ENCODE measurements at places on chromosomes 1 and 21.

- no peak for DNase-seq
Observed at GRCh38 chr1:96073100-96073499, 648.5 kb upstream of the PTBP2 start.

- DNase-seq: no peak
Observed at GRCh38 chr1:184630679-184631060, 124.0 kb downstream of the EDEM3 start.

DNA sequence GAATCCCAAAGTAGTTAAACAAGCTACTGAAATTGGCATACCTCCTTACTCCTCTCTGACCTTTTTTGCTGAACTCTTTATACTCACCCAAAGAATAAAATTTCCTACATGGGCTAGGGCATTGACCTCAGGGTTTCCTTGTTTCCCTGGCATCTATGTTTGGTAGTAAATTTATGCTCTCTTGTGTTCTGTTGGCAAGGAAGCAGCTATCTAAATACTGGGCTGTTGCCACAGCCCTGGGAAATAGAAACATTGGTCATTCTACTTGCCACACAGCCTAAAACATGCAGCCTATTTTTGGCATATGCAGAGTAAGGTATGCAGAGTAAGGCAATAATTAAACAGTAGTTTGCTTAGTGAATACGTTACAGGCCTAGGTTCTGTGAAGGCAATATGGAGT lies 351.4 kb downstream of the HLX start:
- DNase-seq: peak; percentile 65

DNA sequence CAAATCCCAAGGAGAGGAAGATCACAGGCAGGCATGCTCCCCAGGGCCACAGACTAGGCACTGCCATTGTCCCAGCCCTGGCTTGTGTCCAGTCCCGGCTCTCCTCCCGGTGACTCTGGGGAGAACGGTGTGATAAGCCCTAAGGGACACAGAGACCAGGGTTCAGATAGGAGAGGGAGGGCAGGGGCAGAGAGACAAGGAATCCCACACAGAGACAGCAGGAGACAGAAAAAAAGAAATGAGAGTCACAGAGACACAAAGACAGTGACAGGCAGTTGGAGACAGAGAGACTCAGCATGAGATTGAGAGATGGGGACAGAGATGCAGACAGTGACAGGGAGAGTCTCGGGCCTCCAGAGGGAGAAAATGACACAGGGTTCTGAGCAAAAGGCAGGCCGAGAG lies 361 bp downstream of the INSRR start:
- no peak for DNase-seq

- no peak for DNase-seq
Observed at GRCh38 chr1:71987181-71987580, 295.2 kb downstream of the NEGR1 start.

DNA sequence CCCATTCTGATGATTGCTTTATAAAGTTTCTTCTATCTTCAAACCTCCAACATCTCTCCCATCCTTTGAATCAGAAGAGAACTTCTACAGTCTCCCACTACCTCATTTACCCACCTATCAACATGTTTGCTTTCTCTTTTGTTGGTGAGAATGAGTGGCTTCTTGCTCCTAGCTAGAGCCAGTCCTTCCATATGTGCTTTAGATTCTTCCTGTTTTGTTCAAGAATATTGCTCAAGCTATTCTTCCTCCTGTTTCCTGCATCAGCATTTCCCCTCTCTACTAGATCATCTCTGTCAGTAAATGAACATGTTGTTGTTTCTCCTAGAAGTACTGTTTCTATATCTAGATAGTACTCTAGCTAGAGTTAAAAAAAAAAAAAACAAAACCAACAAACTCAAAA lies 6.3 kb downstream of the ATF6 start:
- no peak for DNase-seq

- no peak for DNase-seq
Observed at GRCh38 chr1:95097426-95097825, 19.7 kb upstream of the TLCD4 start.

- no peak for DNase-seq
Observed at GRCh38 chr21:41680444-41681347, 86.2 kb downstream of the RIPK4 start.

GRCh38 chr1:198001776-198002408 lies 84.7 kb downstream of the LHX9 start:
- DNase-seq: peak; percentile 63

DNA sequence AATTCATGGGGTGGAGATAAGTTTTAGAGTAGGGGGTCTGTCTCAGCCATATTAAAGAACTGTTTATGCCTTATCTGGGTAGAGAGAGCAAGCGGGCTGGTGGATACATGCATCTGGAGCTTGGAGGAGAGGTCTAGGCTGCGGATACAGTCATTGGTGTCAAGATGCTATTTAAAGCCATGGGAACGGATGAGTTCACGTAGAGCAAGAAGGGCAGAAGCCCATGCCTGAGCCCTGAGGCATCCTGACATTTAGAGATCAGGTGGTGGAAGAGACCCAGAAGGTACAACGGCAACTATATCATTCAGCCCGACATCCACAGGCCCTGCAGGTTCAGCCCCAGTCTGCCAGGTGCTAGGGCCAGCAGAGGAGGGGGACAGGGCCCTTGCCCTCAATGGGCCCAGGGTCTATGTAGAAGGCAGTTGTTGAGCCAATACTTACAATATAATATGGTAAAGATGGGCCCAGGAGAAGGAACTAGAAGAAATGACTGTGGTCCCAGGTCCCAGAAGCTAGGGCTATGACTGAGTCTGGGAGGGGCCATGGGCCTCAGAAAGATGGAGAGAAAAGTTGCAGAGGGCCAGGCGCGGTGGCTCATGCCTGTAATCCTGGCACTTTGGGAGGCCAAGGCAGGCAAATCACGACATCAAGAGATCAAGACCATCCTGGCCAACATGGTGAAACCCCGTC lies 15.2 kb upstream of the CHI3L1 start:
- no peak for DNase-seq

- DNase-seq: peak; percentile 13
Observed at GRCh38 chr1:219666242-219666641, 53.3 kb upstream of the ZC3H11B start.

DNA sequence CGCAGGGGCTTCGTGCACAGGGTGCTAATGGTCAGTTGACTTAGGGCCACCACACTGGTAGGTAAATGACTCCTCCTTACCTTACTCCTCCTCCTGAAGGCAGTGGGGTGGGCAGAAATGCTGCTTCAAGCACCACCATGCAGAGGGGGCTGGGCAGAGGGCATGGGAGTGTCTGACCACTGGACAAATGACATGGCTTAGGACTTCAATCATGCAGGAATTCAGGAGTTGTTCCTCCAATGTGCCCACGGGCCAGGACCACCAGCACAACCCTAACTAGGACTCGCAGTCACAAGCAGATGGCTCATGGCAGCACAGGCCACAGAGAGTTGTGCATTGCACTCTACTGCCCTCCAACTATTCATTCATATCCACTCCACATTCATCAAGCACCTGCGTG lies 65.7 kb downstream of the KCND3 start:
- DNase-seq: no peak

DNA sequence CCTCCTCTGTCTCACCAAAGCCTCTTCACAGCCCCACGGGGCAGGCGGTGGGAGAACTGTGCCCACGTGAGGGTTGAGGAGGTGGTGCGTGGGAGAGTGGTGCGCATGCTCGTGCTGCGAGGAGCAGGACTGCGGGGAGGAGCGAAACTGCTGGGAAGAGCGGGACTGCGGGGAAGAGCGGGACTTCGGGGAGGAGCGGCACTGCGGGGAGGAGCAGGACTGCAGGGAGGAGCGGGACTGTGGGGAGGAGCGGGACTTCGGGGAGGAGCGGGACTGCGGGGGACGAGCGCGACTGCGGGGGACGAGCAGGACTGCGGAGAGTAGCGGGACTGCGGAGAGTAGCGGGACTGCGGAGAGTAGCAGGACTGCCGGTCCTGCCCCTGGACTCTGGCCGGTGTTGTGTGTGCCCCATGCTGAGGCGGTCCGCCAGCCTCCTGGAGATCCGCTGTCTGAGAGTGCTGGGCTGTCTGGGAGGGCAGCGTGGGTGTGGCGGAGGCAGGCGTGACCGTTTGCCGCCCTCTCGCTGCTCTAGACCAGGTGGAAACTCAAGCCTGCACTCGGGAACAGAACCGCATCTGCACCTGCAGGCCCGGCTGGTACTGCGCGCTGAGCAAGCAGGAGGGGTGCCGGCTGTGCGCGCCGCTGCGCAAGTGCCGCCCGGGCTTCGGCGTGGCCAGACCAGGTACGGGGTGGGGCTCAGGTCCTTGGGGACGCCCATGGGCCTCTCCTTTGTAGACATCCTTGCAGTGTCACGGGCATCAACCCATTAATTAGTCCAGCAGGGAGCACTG lies 24.6 kb downstream of the TNFRSF1B start:
- DNase-seq: no peak

GRCh38 chr1:207919523-207920170 lies 8.7 kb upstream of the CD34 start:
- peak; percentile 86 for DNase-seq

Measured in AG10803 (cell line).